ENCODE measurements at places on chromosomes 7 and 10.

DNA sequence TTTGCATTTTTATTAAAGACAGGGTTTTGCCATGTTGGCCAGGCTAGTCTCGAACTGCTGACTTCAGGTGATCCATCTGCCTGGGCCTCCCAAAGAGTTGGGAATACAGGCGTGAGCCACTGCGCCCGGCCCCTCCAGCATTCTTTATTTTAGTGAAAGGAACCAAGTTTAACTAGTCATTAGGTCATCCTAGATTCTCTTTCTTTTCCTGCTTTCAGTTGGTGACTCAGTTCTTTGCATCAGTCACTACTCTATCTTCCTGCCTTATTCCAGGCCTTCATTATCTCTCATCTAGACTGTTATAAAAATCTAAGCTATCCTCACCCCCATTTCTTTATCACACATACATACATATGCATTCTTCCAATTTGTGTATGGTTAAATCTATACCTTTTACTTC, 63.7 kb downstream of the PRSS58 start:
- no peak overlapping the region for H3K4me3 ChIP-seq
- H3K27ac ChIP-seq: no peak overlapping the region
- no peaks in the 10 kb centered on the region for H3K4me1 ChIP-seq
- no peak for DNase-seq
- H3K36me3 ChIP-seq: no peaks in the 10 kb centered on the region

DNA sequence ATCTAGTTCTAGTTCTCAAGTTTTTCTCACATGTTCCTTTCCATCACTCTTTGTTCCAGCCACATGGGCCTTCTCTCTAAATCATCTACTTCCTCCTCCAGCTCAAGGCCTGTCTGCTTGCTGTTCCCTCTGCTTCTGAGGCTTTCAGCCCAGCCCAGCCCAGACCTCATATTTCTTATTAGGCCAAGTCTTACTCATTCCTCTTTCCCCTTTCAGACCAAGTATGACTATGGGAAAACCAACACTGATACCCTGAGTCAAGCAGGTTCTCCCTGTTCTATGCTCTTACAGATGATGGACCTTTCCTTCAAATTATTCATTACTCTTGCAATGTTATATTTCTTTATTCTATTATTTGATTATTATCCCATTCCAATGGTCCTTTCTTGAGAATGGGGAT, 80.3 kb upstream of the SEM1 start:
- no peaks in the 10 kb centered on the region for H3K4me1 ChIP-seq
- H3K4me3 ChIP-seq: no peak overlapping the region
- no peak for DNase-seq

DNA sequence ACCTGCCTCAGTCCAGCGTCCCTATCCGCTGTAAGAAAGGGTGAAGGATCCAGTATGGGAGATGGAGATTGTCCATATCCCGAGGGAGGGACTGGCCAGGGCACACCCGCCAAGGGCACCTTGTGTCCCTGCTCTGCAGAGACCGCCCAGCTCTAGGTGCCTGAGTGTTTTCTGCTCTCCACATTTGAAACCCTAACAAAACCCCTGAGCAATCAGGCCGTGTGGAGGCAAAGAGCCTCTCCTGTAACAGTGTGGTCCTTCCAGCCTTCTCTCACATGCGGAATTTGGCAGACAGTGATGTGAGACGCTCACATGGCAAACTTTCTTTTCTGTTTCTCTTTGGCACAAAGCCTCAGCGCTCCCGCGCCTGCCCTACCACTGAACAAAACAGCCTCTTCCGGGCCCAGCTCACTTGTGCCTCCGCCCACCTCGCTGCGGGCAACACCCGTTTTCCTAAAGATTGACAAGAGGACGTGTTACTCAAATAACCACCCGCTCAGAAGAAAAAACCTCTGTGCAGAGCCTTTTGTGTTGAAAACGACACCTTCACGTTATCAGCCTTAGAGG, 514.8 kb downstream of the DNAJB6 start:
- no peaks in the 10 kb centered on the region for H3K27me3 ChIP-seq
- peak overlapping the region; percentile 62 for H3K4me3 ChIP-seq
- DNase-seq: no peak
- peaks cover 1% of the 10 kb centered on the region for H3K36me3 ChIP-seq
- peaks cover 9% of the 10 kb centered on the region for H3K4me1 ChIP-seq

DNA sequence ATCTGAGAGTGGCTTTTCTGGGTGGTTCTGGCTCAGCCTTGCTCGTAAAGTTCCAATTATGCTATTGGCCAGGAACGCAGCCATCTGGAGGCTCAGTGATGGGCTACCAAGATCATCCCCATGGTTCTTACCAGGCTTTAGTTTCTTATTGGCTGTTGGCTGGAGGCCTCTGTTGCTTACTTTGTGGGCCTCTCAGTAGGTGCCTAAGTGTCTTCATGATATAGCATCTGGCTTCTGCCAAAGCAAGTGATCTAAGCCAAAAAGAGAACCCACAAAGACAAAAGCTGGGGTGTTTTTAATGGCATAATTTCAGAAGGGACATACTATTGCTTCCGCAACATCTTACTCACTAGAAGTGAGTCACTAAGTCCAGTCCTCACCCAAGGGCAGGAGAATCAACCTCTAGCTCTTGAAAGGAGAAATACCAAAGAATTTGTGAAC, 132.0 kb upstream of the MDFIC start:
- no peaks in the 10 kb centered on the region for H3K27me3 ChIP-seq
- no peak overlapping the region for H3K4me3 ChIP-seq
- H3K27ac ChIP-seq: no peak overlapping the region

- H3K27ac ChIP-seq: no peak overlapping the region
- H3K4me3 ChIP-seq: no peak overlapping the region
- H3K36me3 ChIP-seq: peaks cover 31% of the 10 kb centered on the region
- DNase-seq: no peak
- no peaks in the 10 kb centered on the region for H3K27me3 ChIP-seq
- no peaks in the 10 kb centered on the region for H3K4me1 ChIP-seq
Measured at GRCh38 chr7:139271718-139272628, 40.9 kb downstream of the UBN2 start.

- DNase-seq: no peak
- no peaks in the 10 kb centered on the region for H3K36me3 ChIP-seq
- H3K4me1 ChIP-seq: no peaks in the 10 kb centered on the region
- H3K27me3 ChIP-seq: peaks cover 6% of the 10 kb centered on the region
- H3K4me3 ChIP-seq: no peak overlapping the region
- no peak overlapping the region for H3K27ac ChIP-seq
Measured at GRCh38 chr10:5206799-5207198, 10.2 kb downstream of the AKR1C4 start.
